ENCODE measurements at places on chromosomes 13 and 19.

DNA sequence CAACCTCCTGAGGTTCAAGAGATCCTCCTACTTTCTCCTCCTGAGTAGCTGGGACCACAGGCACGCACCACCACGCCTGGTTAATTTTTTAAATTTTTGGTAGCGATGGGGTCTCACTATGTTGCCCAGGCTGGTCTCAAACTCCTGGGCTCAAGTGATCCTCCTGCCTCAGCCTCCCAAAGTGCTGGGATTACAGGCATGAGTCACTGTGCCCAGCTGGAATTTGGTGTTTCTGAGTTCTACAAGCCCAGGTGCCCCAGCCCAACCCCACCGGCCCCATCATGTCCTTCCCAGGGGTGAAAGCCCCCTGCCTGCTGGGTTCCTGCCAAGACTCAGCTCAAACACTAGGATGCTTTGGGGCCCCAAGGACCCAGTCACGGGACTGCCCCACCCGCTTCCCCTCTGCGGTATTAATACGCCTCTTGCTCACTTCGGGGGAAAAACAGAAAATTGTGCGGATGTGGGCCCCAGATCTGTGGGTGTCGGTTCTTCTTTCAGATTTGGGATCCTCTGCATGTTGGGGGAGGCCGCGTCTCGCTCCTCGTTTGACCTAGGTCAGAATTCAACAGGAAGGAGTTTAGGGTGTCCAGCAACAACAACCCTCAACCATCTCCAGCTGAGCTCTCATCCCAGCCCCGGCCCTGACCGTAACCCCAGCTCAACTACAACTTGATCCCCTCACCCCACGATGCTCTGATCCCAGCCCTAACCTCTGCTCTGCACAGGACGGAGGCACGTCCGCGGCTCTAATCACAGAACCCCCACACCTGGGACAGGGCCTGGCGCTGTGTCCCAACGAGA is 3.7 kb upstream of the FCER2 start:
- no peak for DNase-seq

DNA sequence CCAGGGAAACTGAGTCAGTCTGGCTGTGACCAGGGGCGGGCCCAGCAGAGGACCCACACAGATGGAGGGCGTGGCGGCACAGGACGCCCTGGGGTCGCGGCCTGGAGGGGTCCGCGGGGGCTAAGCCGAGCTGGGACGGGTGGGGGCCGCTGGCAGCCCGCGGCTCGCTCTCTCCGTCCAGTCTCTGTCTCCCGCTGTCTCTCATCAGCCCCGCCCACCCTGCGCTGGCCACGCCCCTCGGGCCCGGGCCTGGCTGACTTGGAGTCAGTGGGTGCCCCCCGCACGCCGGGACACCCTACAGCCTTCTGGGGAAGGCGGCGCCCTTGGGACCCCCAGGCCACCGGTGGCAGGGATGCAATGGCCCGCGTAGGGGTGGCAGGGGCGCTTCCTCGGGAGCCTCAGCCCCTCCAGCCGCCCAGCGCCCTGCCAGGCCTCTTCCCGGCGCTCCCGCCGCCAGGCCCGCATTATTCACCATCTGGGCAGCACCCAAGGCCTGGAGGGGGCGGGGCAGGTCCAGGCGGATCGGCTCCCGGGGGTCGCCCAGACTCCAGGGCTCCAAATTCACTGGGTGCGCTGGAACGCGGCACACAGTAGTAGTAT is at the start of gene TBXA2R:
Gene TBXA2R (minus strand): TSS at position 186 of the 600 bp plus-strand sequence. CDS start 6,241 bp downstream, outside the sequence.
- DNase-seq: no peak

DNA sequence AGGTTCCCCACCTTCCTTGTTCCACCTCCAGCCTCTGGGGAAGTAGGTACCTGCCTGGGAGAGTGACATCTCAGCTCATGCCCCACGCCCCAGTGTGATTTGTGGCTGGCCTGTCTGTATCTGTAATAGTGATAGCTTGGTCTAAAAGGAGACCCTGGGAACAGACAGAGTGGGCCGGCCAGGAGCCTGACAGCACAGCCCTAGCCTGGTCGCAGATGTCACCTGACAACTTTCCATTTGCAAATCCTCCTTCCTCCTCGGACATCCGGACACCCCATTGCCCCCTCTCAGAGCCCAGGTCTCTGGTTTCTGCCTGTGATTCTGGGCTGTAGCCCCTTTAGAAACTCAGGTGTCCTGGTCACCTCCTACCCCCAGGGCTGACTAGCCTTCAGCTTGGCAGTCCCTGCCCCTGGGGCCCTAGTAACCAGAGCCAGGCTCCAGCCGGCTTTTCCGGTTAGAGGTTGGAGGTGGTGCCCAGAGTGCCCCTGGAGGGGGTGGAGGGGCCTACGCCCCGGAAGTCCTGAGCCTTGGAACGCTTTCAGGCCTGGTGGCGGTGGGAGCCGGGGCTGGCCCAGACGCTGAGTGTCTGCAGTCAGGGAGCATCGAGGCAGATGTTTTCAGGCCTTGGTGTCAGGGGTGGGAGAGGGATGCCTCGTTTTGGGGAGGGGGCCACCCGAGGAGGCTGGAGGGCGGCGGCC is 6.5 kb downstream of the LRRC8E start:
- no peak for DNase-seq

GRCh38 chr13:29543230-29544215 is 52.0 kb downstream of the SLC7A1 start:
- DNase-seq: peak; percentile 23

- no peak for DNase-seq
These were observed 20.6 kb upstream of the ELF1 start for GRCh38 chr13:41039746-41040145.

DNA sequence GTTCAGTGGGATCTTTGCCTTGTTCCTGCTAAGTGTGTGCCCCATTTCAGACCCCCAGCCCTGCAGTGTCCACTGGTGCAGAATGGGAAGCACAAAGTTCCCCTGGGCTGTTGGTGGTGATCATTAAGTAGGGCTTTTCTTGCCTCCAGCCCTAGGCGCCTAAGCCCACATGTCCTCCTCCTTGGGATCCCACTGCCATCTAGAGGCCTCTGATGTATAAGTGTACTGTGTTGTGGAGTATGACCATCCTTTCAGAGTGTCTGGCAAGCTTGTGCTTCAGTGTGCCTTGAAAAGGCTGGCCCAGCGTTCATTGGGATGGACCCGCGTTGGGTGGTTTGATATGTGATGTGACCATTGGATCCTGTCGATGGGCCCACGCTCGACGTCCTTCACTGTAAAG is 71.2 kb downstream of the WASF3 start:
- DNase-seq: no peak

DNA sequence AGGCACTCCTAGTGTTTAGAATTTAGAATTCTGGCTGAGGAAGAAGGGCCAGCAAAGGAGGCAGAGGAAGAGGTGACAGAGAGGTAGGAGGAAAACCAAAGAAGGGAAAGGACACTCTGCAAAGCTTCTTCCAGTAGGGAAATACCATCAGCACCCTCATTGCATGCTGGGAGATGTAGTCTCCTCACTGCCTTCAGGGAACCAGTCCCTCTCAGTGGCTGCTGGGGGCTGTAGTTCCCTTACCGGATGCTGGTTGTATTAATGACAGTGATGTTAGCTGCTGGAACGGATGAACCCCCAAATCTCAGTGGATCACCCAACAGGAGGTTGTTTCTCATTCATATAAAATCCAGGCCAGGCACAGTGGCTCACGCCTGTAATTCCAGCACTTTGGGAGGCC is 10.1 kb downstream of the GRIN2D start:
- no peak for DNase-seq

GRCh38 chr13:48320891-48321510 is 17.4 kb downstream of the RB1 start:
- DNase-seq: no peak

DNA sequence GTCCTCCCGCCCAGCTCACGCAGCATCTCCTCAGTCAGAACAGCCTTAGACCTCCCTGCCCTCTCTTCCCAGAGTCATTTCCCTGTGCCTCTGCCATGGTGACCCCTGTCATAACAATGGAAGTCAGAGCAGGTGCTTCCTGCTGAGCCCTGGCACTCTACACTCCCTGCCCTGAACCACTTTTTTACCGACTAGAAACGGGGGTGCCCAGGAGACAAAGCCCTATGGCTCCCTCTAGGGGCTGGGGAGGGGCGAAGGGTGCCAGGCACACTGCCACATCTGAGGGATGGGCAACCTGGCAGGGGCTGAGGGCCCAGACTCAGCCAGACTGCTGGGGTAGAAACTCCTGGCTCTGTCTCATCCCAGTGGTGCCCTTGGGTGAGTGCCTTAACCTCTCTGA is 16.4 kb downstream of the ZNF574 start:
- no peak for DNase-seq

GRCh38 chr19:52670046-52670445 is 31.9 kb upstream of the ZNF83 start:
- DNase-seq: no peak

DNA sequence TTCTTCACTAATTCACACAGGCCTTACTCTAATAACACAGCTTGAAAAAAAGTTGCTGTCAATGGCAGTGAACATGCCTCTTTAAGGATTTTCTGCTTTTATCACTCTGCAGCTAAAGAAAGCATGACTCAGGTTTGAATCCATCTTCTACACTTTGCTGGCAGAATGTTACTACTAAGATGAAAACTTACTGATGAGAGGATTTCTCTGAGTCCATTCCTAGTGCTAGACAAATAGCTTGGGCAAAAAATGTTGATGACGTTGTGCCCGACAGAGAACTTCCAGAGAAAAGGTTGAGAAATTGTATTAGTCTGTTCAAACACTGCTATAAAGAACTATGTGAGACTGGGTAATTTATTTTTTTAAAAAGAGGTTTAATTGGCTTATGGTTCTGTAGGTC is 572.0 kb downstream of the IRS2 start:
- no peak for DNase-seq

GRCh38 chr19:35251456-35251855 is 2.7 kb downstream of the LSR start:
- no peak for DNase-seq

DNA sequence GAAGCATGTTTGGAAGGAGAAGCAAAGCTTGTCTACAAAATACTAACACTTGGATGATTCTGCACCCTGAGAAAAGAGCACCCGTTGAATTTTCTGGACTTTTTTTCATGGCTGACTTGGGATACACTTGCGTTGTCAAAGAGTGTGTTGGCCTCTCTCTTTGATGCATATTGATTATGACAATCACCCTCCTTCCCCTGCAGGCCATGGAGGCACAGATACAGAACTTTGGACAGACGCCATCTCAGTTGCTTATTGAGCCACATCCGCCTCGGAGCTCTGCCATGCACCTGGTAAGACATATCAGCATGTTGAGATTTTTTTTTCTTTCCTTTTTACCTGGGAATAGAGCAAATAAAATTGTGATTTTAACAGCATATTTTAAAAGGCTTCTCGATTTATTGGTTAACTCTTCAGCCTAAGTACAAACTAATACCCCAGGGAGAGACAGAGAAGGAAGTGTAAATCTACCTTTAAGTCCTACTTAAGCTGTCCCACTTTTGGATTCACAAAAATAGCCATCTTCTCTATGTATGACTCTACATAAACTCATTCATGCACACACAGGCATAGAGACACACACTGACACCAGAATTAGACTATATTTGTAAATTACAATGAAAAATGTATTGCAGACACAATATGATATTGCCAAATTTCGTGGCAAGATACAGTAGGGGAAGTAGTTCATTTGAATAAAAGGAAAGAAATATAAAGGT is 169.7 kb upstream of the MAB21L1 start:
- DNase-seq: no peak

DNA sequence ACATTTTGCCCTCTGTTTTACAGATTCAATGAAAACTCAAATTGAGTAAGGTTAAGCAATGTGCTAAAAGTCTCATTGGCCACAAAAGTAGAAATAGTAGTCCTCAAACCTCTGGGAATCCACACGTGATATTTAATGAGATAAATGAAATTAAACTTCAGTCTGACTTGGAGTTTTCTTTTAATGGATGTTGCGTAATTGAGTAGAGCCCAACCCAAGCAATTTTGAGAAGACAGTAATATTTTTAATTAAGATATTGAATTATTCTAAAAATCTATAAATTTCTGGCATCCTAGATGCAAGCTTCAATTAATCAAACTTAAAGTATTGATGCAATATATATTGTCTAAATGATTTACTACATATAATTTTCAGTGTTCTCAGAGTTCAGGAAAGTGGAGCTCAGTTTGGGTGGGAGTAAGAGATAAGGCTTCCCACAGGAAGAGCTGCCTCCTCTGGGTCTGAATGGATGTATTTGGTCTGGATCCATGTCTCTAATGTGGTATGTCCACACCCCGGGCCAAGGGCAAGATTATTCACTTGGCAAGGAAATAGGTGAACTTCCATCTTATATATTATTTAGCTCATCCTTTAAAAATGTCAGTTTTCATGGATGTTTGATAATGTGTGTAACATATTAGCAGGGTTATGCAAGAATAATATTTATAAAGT is 6.9 kb downstream of the MBNL2 start:
- DNase-seq: no peak

DNA sequence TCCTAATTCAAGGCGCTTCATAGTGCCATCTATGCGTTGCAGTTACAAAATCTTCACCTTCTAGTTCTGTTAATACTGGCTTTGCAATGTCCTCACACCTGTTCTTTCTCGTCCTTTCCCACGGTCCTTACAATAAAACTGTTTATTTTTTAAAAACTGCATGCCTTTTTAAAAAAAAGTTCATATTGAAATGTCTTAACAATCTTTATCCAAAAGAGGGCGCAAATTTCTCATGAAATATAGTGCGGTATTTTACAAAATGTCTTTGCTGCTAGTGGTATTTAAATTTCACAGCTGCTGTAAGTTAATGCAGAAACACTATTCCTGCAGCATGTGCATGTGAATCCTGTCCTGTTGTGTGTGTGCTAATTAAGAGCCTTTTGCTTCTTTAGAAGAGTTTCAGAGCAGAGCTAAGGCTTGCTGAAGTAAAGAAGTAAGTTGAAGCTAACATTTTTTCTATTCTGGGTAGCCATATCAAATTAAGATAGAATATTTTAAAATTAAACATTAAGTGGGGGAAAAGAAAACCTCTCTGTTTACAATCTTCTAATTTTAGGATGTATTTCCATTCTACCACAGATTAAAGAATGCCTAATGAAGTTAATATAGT is 15.8 kb upstream of the CLDN10 start:
- DNase-seq: no peak

- no peak for DNase-seq
These were observed 10.3 kb upstream of the IL4I1 start for GRCh38 chr19:49906879-49907564.

GRCh38 chr13:44648392-44649103 is 72.4 kb upstream of the TSC22D1 start:
- no peak for DNase-seq

- DNase-seq: no peak
These were observed 88.6 kb downstream of the UBL3 start for GRCh38 chr13:29761815-29762214.

DNA sequence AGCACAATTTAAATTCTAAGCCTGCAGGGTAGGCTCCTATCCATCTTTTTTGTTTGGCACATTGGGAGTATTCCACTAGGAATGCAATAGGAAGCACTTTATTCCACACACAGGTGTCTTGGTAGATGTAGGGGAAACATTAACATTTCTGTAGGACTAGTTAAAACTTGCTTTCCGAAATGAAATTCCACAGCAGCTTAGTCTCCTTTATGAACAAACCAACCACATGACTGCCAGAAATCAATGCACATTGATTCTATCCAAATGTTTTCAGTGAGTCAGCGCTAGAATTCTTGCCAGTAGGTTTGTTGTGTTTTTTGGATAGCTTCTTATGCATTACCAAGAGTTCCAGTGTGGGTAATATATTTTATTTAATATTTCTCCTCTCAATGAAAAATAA is 207.9 kb upstream of the CSNK1A1L start:
- no peak for DNase-seq

GRCh38 chr19:45306518-45307027 is 16.1 kb downstream of the CKM start:
- DNase-seq: no peak

Data from kidney epithelial cell (primary cell).